ENCODE measurements at places on chromosomes 7 and 10. TPM values are rescaled to one million over a fixed set of nuclear protein-coding genes. Genes with fewer than 3 reads are reported as not detected.

GRCh38 chr10:114808982-114809381 lies 12.6 kb upstream of the FHIP2A start:
- DNase-seq, result no peak

GRCh38 chr7:8982338-8982992 lies 549.1 kb downstream of the NXPH1 start:
- no peak for DNase-seq

- DNase-seq, result no peak
These were observed 442.4 kb downstream of the GALNT17 start for GRCh38 chr7:71574153-71574860.

- DNase-seq, result no peak
These were observed 96.3 kb downstream of the JAZF1 start for GRCh38 chr7:28083998-28084985.

The EVX1 gene
- not detected for total RNA-seq

- DNase-seq, result peak; percentile 87
These were observed 19.6 kb upstream of the CFAP46 start for GRCh38 chr10:132961787-132962622.

GRCh38 chr7:4835398-4836205 lies 26.2 kb downstream of the PAPOLB start:
- DNase-seq, result no peak

- no peak for DNase-seq
These were observed 81.8 kb downstream of the SPAG6 start for GRCh38 chr10:22427101-22427500.

The NUB1 gene
- 54.6 TPM for total RNA-seq

DNA sequence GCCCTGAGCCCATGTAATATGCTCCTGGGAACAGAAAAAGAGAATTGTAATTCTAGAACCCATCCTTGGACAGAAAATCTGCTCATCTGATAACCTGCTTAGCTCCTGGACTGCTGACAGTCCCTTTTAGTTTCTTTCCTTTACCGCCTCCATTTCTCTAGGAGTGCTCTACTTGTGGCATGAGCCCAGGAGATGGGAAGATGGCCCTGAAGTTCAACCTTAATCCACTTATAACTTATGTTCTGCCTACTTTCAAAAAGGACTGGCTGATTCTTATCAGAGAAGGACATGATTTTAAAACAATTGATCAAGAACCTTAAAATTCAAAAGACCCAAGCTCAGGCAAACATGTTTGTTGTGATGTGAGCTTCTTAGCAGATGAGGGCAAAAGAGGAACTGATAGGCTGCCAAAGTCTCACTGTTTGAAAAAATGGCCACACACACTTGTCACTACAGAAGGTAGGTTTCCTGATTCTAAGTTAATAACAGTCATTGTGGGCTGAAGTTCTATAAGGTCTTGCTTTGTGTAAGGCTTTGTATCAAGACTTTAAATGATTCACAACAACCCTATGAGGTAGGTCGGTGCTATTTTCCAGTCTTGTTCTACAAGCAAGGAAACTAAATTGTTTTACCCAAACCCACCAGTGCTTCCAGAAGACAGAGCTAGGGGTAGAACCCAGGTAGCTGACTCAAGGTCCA lies 94.3 kb upstream of the AFAP1L2 start:
- no peak for DNase-seq
